ENCODE measurements at places on chromosomes 3 and 15.

DNA sequence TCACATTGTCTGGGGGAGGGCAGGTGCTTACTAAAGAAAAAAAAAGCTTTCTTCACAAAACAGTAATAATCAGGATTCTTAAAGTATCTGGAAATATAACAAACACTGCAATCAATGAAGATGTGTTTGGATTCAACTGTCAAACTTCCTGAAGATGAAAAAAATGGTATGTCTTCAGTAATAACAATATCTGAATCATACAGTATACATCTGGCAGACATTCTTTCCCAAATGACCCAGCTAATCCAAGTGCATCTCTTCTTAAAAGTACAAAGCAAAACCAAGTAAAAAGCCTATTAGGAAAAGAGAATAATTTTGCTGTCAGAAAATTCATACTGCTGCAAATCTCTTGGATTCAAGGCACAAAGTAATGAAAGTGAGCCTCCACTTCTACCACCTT is 145.0 kb upstream of the MCTP2 start:
- no peak for DNase-seq

GRCh38 chr15:52246686-52247431 is 48.7 kb downstream of the MYO5C start:
- DNase-seq, result no peak

DNA sequence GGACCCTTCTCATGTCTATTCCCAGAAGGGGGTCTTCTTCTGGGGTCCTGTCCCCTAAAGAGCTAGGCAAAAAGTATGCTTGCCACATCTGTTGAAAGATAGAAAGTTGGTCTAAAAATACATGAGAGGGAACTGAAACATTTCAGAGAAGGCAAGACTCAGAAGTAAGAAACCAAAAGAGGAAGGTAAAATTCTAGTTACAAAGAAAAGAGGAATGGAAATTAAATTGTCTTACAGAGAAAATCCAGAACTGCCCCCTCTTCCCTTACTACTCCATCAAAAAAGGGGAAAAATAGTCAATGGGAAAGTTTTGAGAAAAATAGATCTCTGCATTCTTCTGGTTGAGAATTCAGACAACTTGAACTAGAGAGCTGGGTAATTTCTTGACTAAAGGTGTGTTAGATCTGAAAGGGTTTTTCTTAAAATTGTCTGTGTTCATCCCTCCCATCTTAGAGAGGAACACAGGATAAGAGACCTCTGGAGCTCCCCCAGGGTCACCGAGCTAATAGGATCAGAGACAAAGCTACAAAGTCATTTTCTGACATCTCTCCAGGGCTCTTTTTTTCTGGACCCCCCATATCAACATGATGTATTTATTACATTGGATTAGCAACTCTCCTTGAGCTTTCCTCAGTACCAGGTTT is 32.3 kb upstream of the CCR2 start:
- DNase-seq, result no peak

DNA sequence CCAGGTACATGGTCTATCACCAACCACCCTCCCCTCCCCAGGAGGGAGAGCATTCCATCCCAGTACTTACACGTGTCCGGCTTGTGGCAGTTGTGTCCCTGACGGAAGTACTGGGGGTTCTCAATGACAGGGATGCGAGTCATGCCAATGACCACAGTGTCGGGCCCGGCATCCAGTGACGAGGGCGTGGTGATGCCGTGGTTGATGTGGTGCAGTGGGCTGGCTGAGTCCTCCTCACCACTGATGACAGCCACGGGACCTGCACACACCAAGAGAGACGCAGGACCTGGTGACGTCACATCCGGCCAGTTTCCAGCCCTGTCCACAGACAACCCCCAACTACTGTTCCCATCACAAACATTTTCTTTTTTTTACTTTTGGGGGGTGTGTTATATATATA is 223.8 kb downstream of the NTRK3 start:
- DNase-seq, result no peak

- no peak for DNase-seq
These were observed 63.1 kb downstream of the MAP6D1 start for GRCh38 chr3:183762304-183762703.

- DNase-seq, result no peak
These were observed 74.1 kb upstream of the PLXNA1 start for GRCh38 chr3:126908752-126909275.

DNA sequence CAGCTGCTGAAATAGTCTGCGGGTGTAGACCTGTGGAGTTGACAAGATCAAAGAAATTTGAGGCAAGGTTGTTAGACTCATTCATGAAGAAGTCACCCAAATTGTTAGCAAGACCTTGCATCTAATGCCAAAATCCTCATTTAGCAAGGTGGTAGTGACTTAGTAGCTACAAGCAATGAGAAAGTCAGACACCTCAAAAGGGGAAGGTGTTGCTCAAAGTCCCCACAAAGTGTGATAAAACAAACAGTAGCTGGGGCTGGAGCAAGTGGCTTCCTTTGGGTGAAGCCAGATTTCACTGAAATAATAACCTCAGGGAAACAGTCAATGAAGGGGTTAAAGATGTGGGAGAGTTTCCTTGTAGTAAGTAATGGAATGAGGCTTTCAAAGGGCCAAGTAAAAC is 44.9 kb downstream of the CD86 start:
- DNase-seq, result no peak

- DNase-seq, result no peak
These were observed 1.7 kb downstream of the PLXND1 start for GRCh38 chr3:129604767-129605166.

GRCh38 chr15:59150185-59150584 is 45.2 kb downstream of the CCNB2 start:
- DNase-seq, result peak; percentile 14

GRCh38 chr3:158974904-158975303 is 173.1 kb downstream of the MFSD1 start:
- no peak for DNase-seq

DNA sequence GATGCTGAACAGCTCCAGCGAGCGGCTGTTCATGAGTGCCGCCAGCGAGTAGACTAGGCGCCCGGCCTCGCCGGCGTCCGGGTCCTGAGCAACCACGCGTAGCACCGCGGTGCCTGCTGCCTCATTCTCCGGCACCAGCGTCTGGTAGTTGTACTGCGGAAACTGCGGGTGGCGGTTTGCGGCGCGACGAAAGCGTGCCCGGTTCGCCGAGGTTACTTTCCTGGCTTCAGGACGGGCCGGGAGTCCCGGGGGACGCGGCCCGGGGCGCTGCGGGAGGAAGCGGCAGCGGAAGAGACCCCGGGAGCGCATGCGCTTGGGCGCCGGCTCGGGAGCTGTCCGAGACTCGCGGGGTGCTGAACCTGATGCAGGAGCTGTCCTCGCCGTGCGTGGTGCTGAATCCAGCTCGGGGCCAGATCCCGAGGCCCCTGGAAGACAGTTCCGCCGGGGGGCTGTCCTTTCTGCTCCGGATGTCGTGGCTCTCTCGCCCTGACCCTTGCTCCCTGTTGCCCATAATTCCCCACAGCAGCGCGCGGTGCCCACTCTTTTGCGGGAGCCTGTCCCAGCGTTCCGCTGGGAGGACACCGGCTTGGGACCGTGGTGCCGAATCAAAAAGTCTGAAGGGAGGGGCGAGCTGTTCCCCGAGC is 1.1 kb downstream of the CELSR3 start:
- DNase-seq, result peak; percentile 90

- no peak for DNase-seq
These were observed 59.6 kb upstream of the CASR start for GRCh38 chr3:122123850-122124249.

GRCh38 chr15:89785774-89786140 is 9.6 kb downstream of the MESP2 start:
- DNase-seq, result no peak

- DNase-seq, result no peak
These were observed 3.7 kb upstream of the ADAMTS17 start for GRCh38 chr15:100345438-100345837.

DNA sequence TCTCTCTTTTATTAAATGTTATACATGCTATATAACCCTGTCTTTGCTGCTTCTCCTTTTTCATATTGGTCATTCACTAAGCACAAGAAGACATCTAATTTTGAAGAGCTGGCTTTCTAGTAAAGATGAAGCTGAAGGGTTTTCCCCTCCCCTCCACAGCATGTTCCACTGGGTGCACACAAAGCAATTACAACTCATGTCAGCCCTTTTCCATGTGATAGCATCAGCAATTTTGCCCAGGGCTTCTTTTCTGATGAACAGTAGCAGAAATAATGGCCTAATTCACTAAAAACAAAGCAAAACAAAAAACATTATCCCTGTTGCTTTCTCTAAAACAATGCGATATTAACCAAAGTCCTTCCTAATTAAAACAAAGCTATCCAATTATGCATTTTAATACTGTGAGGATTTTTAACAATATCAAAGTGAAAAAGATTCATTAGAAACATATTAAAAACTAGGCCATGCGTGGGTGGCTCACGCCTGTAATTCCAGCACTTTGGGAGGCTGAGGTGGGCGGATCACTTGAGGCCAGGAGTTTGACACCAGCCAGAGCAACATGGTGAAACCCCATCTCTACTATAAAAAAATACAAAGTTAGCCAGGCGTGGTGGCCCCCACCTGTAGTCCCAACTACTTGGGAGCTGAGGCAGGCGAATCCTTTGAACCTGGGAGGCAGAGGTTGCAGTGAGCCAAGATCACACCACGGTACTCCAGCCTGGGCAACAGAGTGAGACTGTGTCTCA is 12.2 kb upstream of the PIK3R4 start:
- DNase-seq, result no peak

DNA sequence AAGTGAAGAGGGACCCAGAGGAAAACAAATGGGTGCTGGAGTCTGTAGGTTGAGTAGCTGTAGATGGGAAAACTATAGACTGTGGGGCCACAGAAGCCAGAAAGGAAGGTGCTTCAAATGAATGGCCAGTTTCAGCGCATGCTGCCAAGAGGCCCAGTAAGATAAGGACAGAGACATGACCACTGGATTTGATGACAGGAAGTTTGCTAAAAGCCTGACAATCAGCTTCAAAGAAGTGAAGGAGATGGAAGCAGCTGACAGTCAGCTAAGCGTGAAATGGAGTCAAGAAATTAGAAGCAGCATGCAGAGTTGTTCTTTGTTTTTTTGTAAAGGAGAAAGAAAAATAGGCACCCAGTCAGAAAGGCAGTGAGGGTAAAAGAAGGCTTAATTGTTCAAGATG is 24.9 kb downstream of the TXNRD3 start:
- DNase-seq, result no peak

DNA sequence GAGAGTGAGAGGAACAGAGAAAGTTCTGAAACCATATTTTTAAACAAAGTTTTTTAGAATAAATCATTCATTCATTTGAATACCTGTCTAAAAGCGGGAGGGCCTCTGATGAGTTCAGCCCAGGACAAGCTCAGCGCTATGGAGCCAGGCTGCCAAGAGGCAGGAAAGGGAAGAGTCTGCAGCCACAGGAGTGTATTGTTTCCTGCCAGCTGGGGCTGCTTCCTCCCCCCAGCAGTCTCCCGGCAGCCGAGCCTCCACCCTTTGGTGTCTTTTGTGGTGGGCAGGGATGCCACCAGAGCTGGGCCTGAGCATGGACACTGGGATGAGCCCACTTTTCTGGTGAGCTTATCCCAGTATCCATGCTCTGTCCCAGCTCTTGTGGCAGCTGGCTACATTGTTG is 199.5 kb upstream of the TPRG1 start:
- DNase-seq, result no peak

GRCh38 chr15:68623301-68623892 is 44.6 kb downstream of the CORO2B start:
- no peak for DNase-seq

DNA sequence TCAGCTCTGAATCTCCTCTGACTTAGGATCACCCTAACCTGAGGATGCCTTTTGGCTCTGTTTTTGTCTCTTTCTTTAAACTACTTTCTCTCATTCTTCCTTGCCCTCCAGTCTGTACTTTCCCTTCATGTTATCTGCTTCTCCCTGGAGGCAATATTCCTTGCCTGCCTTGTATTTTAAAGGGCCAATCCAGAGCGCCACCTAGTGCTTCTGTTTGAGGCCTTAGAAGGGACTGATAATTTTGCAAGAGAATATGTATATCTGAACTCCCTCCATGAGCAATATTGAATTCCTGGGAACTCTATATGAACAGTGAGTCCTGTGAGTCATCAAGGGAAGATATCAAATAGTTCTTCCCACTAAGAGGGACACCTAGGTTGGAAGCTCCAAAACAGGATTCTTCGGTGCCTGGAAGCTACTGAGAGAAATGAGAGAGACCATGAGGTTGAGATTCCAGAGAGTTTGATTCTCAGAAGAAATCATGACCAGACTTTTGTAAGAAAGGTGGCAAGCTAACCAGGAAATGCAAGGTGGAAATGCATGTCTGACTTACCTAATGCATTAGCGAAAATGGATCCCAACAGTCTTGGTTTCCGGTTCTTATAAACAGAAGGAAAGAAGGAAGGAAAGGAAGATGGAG is 203.8 kb upstream of the CD96 start:
- peak; percentile 84 for DNase-seq

DNA sequence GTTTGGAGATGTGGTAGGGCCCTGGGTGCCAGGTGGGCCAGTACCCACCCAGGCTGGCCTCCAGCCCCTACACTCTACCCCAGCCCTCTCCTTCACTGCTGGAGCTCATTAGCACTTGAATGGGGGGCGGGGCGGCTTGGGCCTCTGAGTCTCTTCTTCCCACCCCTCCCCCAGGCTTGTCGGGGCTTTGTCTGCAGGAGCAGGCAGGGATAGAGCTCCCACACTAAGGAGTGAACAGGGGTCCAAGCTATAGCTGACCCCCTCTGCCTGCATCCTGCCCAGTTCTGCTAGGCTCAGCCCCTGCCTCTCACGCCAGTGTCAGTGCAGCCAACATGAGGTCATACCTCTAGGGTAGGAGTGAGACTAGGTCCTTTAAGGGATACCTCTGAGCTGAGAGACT is 5.2 kb downstream of the GNAI2 start:
- DNase-seq, result no peak

DNA sequence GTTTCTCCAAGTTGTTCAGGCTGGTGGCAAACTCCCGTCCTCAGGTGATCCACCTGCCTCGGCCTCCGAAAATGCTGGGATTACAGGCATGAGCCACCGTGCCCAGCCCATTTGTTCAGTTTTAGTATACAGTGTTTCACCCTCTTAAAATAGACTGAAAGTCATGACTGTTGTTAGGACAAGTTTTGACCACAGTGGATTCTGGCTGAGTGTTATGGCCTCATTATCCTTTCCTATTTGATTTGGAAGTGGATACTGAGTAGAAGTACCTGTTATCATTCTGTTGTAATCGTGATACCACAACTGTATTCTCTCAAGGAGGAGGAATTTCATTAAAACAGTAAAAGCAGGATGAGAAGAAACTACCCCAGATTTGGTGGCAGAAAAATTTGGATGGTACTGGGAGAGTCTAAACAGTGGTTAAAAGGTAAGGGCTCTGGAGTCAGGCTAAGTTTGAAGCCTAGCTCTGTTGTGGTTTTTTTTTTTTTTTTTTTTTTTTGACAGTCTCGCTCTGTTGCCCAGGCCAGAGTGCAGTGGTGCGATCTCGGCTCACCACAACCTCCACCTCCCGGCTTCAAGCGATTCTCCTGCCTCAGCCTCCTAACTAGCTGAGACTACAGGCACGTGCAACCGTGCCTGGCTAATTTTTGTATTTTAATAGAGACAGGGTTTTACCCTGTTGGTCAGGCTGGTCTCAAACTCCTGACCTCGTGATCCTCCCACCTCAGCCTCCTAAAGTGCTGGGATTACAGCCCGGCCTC is 2.6 kb downstream of the MAP2K1 start:
- no peak for DNase-seq

All from islet precursor cell (in vitro differentiated cells).